A549 treated with ZK216348 at 1 μM for 4 hours (cell line): ENCODE measurements at places on chromosomes 5 and 9. TPM values are rescaled to one million over a fixed set of nuclear protein-coding genes. Genes with fewer than 3 reads are reported as not detected.

The KIF27 gene
- 0.68 to 1.7 TPM (median 1.3 TPM) in 5 replicates for total RNA-seq

The ANKRD18A gene
- 8.2 to 12.4 TPM (median 10.0 TPM) in 5 replicates for total RNA-seq

The PCDHGA1 gene
- total RNA-seq: 0.22 to 0.40 TPM (median 0.30 TPM) in 5 replicates

The PTTG1 gene
- total RNA-seq: 181 to 280 TPM (median 199 TPM) in 5 replicates

The MLANA gene
- not detected in 5 replicates for total RNA-seq

The LCN2 gene
- total RNA-seq: 3.4 to 6.8 TPM (median 3.5 TPM) in 5 replicates

The ARRDC1 gene
- total RNA-seq: 26.9 to 54.5 TPM (median 45.5 TPM) in 5 replicates

The TEX48 gene
- total RNA-seq: not detected in 5 replicates

The SLC6A19 gene
- total RNA-seq: 0.06 to 0.12 TPM (median 0.07 TPM) in 4 of 5 replicates, not detected in the other

The SPARC gene
- total RNA-seq: 13.5 to 27.1 TPM (median 21.9 TPM) in 5 replicates

The HACD4 gene
- total RNA-seq: 0.69 to 1.1 TPM (median 1.0 TPM) in 5 replicates

The PDE8B gene
- total RNA-seq: 1.1 to 3.0 TPM (median 1.9 TPM) in 5 replicates

The OR1Q1 gene
- 0.15 TPM in 1 of 5 replicates, not detected in the others for total RNA-seq

The PCDH1 gene
- 1.6 to 4.8 TPM (median 3.1 TPM) in 5 replicates for total RNA-seq

The NR5A1 gene
- 0.09 TPM in 1 of 5 replicates, not detected in the others for total RNA-seq

The FOXD4 gene
- total RNA-seq: 0.34 to 0.94 TPM (median 0.49 TPM) in 5 replicates

The IL5 gene
- total RNA-seq: not detected in 5 replicates

The ARHGEF39 gene
- 14.7 to 19.5 TPM (median 18.0 TPM) in 5 replicates for total RNA-seq
